ENCODE measurements at places on chromosomes 2 and 18.

GRCh38 chr2:10126632-10127026, 4.1 kb downstream of the RRM2 start:
- no peak for DNase-seq

- DNase-seq: no peak
Observed at GRCh38 chr18:57792631-57793301, 10.3 kb downstream of the ATP8B1 start.

DNA sequence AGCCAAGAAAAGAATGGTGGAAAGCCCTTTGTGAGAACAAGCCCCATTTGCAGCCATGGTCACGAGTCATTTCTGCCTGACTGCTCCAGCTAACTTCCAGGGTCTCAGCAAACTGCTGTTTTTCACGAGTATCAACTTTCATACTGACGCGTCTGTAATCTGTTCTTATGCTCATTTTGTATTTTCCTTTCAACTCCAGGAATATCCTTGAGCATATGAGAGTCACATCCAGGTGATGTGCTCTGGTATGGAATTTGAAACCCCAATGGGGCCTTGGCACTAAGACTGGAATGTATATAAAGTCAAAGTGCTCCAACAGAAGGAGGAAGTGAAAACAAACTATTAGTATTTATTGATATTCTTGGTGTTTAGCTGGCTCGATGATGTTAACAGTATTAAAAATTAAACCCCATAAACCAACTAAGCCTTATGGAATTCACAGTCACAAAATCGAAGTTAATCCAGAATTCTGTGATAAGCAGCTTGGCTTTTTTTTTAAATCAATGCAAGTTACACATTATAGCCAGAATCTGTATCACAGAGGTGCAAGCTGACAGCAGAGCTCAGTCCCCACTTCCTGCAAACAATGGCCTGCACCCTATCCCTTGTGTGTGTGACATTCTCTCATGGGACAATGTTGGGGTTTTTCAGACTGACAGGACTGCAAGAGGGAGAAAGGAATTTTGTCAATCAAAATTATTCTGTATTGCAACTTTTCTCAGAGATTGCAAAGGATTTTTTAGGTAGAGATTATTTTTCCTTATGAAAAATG, 26.1 kb downstream of the SLC14A1 start:
- DNase-seq: no peak

DNA sequence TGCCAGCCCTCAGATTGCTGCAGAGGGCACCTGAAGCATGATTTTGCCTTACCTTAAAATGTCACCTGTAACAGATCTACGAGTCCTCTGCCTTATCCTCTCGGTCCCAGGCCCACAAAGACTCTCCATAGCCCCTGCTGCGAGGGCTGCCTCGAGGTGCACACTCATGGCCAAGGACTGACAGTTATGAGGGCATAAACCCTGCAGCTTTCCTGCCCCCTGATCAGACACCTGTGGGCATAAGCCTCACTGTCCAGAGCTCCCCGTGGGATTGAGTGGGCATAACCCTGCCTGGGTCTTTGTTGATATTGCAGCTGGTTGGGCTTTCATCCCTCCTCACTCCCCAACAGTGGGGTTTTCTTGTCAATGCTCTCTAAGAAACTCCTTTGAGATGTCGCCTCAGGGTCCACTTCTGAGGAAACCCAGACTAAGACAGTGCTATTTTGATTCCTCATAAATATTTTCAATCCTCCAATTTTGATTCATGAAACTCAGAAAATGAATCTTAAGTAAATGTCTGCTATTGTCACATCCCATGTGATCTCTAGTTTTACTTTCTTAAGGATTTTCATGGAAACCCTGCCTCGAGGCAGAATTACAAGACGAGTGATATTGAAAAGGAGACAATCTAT, 108.5 kb upstream of the NCK2 start:
- no peak for DNase-seq

DNA sequence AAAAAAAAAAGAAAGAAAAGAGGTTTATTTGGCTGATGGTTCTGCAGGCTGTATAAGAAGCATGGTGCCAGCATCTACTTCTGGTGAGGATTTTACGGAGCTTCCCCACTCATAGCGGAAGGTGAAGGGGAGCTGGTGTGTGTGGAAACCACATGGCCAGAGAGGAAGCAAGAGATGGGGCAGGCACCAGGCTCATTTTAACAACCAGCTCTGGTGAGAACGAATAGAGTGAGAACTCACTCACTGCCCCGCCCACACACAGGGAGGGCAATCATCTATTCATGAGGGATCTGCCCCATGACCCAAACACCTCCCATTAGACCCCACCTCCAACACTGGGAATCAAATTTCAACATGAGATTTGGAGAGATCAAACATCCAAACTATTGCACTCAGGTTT, 68.5 kb downstream of the MOGAT1 start:
- DNase-seq: no peak

DNA sequence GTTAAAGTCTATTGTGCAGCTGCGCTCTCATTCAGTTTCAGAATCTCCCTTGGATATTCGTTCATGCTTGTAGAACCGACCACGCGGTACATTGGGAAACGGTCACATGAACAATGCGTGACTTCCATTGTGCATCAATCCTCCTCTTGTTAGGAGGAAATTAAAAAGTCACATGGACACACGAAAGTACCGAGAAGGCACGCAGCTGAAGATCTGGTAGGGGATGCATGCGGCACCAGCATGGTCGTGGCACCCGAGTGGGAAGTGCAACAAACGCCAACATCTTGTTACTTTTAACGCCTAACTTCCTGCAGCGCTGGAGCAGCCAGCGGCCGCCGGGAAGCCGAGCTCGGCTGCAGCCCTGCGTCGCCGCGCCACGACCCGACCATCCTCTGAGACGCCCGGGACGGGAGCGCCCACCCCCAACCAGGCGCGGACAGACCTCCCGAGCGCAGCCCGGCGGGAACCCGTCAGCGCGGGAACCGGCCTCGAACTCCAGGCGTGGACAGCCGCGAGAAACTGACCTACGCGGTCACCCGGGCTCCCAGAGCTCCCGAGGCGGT, 412 bp downstream of the OSBPL1A start:
- DNase-seq: no peak

DNA sequence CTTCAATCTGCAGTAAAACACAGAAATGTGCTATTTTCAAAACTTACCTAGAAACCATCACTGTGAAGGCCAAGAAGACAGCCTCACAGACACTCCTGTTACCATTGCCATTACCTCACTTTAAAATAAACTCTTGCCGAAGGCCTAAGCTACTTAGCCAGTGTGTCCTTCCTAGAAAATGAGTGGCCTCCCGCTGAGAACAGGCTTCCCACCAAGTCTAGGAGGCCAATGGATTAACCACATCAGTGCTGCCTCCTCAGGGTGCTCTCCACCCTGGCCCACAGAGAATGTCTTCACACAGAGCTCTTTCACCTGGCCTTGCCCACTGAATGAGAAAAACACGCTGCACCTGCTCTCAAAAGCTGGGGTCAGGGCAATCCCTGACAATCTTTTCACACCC, 47.5 kb downstream of the L3MBTL4 start:
- no peak for DNase-seq

DNA sequence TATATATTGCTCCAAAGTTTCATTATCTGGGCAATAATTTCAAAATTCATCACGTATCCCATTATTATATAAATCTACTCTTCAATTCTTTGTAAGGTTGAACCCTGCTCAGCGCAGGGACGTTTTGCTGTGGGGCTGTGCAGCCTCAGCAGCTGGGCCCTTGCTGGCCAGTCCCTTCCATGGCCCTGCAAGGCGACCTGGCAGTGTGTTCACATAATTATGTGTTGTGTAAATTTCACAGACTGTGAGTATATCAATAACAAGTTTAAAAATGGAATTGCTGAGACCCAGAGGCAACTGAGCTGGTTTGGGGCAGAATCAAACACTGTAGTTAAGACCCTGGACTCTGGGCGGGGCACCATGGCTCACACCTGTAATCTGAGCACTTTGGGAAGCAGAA, 16.1 kb upstream of the MAL start:
- no peak for DNase-seq

GRCh38 chr2:28547906-28548600, 52.2 kb downstream of the PLB1 start:
- no peak for DNase-seq

GRCh38 chr18:24063121-24063731, 48.7 kb downstream of the TTC39C start:
- DNase-seq: no peak

GRCh38 chr18:2606335-2606734, 35.0 kb downstream of the NDC80 start:
- no peak for DNase-seq

DNA sequence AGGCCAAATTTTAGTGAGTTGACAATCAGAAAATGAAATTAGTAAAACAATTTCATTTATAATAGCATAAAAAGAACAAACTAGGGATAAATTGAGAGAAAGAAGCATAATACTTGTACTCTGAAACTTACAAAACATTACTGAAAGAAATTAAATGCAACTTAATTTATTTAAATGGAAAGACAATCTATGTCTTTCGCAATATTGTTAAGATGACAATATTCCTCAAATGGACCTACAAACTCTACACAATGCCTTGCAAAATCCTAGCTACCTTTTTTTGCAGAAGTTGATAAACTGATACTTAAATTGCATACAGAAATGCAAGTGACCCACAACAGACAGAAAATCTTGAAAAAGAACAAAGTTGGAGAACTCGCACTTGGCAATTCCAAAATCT, 9.1 kb downstream of the EPG5 start:
- DNase-seq: no peak

DNA sequence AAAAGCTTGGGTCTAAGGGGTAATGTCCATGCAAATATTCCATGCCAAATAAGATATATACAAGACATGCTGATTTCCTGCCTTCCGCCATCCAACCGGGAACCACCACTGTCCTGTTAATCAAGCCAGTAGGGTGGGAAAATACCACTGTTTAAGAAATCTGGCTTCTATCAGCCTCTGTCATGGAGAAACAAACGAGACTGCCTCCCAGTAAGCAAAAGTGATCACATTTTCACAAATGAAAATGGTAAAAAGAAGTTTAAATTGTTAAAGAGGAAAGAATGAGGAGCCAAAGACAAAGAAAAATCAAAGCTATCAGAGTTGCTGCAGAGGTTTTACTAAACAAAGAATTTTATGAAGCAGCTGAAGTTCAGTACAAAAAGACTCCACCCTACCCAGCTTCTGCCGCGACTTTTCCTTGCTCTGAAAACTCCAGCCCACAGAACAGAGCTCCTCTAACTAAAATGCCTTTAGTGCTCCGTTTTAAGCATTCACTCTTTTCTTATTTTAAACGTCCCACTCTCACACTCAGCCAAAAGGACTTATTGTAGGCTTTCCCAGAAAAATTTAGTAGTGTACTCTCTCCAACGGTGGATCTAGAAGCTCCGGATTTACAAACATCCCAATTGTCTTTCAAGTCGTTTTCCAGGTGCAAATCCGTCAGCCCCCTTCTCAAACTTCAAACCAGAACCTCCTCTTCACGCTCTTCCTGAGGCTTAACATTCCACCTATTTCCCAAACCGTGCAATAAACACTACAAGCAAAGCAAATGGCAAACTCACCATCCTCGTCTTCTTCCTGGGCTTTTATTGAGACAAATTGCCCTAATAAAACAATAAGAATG, 613 bp downstream of the COL5A2 start:
- no peak for DNase-seq

DNA sequence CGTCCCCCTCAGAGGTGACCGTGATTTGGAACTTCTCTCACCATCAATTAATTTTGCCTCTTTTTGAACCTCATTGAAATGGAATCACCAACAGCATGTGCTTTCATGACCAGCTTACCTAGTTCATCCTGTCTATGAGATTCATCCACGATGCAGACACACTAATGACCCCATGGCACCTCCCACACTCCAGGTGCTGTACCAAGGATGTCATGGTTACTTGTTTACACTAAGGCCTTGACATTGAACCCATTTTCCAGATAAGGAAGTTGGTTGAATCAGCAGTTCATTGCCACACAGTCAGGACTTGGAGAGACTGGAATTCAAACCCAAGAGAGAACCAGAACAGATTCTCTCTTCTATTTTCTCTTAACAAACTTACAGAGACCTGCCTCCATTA, 139.0 kb downstream of the ZFP36L2 start:
- DNase-seq: no peak

- no peak for DNase-seq
Observed at GRCh38 chr2:223465793-223466192, 136.4 kb downstream of the SCG2 start.

- no peak for DNase-seq
Observed at GRCh38 chr18:73645160-73645715, 502.4 kb downstream of the FBXO15 start.

GRCh38 chr2:161273038-161273760, 35.0 kb upstream of the PSMD14 start:
- DNase-seq: no peak

- DNase-seq: no peak
Observed at GRCh38 chr18:62751341-62751821, 36.0 kb downstream of the PHLPP1 start.

DNA sequence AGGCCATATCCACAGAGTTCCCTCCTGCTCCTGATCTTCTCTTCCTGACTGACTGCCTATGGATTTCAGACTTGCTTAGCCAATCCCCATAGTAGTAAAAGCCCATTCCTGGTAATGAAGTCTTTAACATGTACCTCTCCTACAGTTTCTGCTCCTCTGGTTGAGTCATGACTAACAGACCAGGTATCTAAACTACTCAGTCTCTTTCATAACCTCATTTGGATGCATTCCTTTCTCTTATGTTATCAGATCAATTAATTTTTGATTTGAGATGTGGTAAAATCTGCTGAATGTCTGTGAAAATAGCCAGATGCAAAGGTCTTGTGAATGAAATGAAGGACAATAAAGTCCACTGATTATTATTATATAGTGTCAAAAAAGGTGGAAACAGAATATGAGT, 198.0 kb downstream of the NBAS start:
- DNase-seq: no peak

GRCh38 chr2:157291018-157291417, 33.5 kb downstream of the GALNT5 start:
- DNase-seq: no peak

DNA sequence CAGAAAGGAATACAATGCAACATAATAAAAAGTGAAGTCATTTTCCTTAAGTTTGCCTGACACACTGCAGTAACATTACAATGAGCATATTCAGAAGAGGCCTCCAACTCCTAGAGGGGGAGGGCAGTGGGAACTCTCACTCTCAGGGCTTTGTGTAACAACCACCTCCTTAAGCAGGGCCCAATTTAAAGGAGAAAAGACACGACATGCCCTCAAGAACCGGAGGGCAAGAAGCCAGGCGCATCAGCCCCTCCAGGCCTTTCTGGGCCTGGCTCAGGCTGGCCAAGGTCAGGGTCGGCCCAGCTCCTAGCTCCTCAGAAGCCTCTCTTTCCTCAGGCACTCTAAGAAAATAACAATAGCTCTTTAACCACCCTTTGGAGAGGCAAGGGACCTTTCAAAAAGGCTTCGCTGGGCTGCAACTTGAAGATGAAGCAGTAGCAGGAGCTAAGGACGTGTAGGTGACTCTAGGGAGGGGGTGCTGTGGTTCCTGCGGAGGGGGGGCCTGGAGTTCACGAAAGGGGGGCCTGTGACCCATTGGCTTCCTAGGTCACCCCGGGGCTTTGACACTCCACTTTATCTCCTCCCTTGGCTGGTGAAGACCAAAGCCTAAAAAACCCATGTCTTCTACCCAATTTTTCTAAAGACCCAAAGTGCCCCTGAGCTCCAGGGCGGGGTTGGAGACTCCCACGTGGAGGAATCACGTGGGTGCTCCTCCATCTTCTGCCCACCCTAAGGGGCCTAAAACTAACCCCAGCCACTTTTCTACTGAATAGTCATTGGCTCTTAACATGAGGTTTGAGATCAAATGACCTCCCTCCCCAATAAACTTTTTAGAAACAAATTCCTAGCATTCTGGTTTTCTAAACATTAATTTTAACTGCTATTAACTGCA, 13.3 kb downstream of the SERTAD2 start:
- no peak for DNase-seq

GRCh38 chr2:48114256-48114655, 208.0 kb upstream of the FBXO11 start:
- DNase-seq: no peak

GRCh38 chr18:58538604-58539386, 90.1 kb downstream of the ALPK2 start:
- no peak for DNase-seq

All from stimulated activated CD8-positive, alpha-beta memory T cell treated with anti-CD3 and anti-CD28 coated beads, Interleukin-2, amount 100 ng/mL, for 1 hour (primary cell).